ENCODE measurements at places on chromosomes 5 and 9.
A peak's percentile ranks its signal among the peaks of the same experiment; 100 is the strongest.

DNA sequence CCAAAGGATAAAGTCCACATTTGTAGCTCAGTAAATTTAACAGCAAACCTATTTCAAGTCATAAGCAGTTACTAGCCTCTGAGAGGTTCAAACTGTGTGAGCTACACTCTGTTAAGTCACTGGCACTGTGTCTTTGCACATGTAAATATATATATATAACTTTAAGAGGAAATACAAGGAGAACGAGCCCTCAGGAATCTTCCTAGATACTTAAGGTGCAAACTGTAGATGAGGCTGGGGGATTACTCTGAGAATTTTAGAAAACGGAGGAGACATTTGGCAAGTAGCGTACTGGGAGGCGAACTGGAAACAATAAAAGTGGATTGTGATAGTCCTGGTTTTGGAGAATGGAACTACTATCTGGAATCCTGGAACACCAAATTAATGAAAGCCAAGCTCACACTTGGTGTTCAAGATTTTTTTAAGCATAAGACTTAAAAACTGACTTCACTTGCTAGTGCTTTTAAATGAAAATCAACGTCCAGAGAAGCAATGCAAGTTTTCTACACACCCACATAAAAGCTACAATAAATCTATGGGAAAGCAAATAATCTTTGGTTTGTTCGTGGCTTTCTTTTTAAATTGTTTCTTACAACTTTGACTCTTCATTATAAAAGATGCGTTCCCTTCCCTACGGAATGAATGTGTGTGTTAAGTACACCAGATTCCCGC, 1057.0 kb upstream of the DMAC1 start:
- DNase-seq: no peak

- peak; percentile 35 for DNase-seq
Measured at GRCh38 chr5:135203593-135204036, 169.6 kb upstream of the PITX1 start.

DNA sequence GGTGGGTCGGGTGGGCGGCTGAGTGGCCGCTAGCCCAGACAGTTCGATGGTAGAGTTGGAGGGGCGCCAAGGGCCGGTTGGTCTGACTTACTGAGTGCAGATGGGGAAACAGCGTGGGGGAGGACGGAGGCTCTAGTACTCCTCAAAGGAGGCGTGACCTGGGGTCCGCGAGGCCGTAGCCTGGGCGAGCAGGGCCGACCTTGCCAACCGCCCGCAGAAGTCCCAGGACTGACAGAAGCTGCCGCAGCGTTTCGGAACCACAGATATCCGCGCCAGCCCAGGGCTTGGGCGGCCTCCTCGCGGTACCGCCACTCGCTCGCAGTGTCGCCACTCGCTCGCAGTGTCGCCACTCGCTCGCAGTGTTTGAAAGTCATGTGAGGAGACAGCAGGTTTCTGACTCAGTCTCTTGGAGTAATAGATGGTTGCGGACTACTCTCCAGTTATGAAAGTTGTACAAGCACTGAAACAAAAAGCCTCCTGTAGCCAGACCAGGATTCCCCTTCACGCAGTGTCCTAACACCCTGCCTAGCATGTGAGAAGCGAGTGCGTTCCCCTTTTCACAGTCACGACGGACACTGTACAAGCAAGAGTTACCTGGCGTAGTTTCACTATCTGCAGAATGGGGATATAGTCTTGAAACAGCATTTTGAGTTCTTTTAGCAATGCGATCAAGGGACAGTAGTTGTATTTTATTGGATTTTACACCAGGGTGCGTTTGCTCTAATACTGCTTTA, 674 bp downstream of the TMEM38B start:
- DNase-seq: peak; percentile 56

- no peak for DNase-seq
Measured at GRCh38 chr5:56734091-56734694, 81.2 kb upstream of the MAP3K1 start.

DNA sequence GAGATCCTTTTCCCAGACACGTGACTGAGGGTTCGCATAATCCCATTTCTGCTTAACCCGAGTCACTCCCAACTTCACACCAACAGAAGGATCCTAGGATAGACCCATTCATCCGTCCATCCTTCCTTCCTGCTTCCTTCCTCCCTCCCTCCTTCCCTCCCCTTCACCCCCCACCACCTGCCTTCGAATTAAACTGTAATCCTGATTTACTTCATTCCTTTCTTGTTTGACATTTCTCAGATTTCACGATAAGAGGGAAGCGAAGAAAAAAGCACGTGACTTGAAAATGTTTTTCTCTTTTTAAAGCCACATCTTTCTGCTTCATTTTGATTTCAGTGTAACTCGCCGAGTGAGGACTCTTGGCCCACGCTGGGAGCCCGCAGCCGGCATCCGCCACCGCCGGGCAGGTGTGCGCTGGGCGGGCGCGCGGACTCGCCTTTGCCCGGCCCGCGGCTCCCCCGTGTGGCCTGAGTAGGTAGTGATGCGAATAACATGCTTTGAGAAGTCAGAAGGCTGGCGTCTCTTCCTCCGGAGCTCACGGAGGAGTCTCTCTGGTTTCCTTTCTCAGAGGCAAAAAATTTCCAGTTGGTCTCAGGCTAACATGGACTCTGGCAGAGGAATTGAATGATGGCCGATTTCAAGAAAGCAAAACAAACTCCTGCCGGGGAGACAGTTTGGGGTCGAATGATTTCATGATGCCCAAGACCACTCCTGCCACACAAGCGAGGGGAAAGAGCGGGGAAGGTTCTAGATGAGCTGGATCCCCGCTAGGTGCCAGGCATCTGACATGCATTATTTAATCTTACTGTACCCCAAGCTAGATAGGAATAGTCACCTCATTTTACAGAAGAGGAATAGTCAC, 117.7 kb downstream of the SLC12A2 start:
- DNase-seq: peak; percentile 34

DNA sequence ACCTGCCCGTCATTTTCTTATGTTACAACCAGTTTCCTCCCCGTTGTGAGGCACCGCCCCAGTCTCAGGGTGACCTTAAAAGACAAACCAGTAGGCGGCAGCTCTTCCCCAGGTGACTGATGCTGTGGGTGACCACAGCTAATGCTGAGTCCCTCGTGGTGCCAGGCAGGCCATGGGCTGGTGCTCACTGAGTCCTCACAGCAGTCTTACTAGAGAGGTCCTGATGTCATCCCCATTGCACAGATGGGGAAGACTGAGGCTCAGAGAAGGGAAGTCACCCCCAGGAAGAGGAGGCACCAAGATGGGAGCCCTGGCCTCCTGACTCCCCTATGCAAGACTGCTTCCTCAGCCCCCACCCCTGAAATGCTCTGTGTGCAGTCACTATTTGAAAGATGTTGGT, 978 bp downstream of the CFAP157 start:
- no peak for DNase-seq

- no peak for DNase-seq
Measured at GRCh38 chr5:127856292-127856691, 153.1 kb downstream of the CCDC192 start.

- DNase-seq: peak; percentile 76
Measured at GRCh38 chr9:104009826-104010225, 84.3 kb upstream of the SMC2 start.

DNA sequence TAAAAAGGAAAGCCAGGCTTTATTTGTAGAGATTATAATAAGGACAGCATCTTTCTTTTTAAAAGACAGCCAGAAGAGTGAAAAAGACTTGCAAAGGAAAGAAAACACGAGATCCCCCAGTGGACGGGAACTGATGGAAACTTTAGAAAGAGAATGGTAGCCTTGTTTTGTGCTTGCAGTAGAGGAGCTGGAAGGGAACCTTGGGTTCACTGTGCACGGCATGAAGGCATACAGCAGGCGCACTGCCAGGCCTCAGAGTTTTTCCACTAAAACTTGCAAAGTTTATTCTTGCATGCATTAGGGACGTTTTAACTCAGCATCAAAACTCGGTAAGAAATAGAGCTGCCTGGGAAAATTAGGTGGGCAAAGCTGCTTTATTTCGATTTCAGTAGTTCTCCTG, 248.6 kb downstream of the IRX1 start:
- no peak for DNase-seq

DNA sequence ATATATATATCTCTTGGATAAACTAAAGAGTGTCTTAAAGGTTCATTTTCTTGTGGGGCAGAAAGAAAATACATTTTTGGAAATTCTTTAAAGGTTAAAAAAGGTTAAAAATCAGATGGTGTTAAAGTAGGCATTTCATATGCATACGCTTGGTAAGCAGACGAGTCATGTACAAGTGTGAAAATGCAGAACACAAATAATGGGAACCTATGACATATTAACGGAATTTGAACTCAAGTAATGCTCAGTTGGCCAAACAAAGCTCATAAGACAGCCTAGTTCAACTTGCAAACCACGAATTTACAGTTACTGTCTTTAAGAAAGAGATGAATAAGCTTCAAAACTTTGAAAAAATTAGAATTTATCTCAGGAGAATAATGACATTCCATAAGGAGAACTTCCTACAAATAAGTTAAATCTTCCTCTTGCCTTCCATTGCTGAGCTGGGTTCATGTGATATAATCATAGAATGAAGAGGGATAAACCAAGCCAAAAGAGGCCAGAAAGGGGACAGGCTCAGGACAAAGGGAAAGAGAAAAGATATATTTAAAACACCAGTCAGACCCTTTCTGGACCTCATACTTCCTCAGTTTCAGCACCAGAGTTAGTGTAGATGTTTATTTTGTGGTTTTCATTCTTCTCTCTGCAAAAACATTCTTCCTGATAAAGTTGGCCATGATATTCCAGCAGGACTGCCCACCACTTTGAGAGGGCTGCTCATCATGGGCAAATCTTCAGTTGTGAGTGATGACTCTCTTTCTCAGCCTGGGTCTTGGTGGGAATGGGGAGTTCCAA, 256.7 kb upstream of the CD180 start:
- no peak for DNase-seq

DNA sequence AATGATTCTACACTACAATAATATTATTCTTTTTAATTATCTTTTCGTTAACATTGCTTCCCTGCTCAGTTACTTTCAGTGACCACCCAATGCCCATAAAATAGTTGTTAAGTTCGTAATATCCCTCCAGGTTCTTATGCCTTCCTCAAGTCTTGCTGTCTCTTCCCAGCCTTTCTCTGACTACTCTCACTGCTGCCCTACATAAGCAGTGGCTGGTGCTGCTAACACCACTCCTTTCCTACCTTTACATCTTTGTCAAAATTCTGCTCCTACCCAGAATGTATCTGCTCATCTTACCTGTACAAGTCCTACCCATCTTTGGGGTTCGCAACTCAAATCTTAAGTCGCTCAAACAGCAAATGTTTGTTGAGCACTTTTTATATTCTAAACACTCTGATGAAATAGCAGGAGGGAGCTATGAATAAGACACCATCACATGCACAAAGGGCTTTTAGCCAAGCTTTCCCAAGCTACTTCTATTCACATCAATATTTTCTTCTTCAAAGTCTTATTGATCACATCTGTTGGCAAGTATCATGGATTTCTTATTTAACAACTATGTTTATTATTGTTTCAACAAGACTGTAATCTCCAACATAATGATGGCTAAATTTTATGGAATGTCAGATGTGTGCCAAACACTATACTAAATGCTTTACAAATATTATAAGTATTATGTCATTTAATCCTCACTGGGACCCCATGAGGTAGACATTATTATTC, 29.5 kb downstream of the SLC25A46 start:
- DNase-seq: no peak

DNA sequence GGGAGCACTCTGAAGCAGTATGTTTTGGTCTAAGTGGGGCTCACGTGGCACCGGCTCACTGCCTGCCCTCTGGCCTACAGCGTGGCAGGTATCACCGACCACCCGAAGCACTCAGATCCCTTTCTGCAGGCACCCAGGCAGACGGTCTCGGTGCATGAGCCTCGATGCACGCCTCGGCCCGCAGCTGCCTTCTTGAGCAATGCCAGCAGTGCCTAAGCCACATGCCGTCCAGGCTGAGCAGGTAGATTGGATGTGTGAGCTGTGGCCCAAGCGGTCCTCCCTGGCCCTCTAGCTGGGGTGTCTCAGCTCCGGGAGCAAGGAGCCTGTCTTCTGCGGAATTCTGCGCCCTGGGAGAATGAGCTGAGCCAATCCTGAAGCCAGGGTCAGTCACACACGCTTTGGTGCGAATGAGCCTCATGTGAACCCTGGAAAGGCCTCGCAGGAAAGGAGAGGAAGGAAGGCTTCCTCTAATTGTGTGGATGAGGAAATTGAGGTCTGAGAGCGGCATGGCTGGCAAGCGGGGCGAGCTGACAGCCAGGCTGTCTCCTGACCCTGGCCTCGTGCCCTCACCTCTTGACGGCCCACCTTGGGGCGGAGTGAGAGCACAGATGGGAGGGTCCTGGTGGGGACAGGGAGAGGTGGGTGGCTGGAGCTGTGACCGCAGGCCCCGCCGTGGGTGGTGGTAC, 14.4 kb downstream of the RXRA start:
- no peak for DNase-seq

DNA sequence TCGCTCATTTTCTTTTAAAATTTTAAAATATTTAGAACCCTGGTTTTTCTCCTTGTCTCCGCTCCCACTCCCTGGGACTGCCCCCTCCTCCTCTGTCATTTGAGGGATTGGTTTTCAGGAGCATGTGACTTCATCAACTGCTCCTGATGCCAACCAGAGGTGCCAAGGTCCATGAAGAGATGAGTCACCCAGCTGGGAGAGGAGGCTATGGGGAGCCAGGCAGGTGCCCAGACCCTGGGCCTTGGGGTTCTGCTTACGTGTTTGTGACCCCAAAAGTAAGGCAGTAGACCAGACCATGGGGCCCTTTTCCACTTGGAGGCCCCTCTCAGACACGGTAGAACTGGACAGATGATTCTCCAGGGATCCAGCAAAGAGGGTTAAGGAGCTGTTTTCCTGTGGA, 167.0 kb downstream of the FGF18 start:
- no peak for DNase-seq

GRCh38 chr5:92850886-92851285, 730.1 kb downstream of the NR2F1-AS1 start:
- DNase-seq: no peak

- DNase-seq: no peak
Measured at GRCh38 chr9:108182950-108183381, 672.8 kb downstream of the ACTL7B start.

DNA sequence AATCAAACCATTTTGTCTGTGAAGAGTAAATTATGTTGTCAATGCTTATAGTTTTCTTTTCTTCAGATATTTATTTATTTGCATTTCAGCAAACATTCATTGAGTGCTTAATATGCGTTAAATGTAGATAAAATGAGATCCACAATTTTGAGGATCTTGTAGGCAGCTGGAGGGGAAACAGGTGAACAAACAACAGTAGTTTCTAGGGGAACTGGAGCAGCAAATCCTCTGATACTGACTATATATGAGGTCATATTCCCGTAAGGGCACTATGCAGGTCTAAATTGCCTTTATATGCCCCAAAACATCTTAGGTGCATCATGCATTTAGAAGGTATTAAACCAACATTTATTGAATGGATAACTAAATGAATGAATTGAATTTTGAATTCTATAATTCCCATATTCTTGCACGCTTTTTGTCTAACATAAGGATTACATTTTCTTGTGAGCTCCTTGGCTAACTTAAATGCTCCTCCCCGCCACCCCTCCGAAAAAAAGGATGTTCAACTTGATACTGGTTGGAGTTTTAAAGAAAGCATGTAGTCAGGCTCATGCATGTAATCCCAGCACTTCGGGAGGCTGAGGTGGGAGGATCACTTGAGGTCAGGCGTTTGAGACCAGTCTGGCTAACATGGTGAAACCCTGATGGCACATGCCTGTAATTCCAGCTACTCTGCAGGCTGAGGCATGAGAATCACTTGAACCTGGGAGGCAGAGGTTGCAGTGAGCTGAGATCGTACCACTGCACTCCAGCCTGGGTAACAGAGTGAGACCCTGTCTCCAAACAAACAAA, 299.8 kb downstream of the TMEM38B start:
- DNase-seq: no peak

- no peak for DNase-seq
Measured at GRCh38 chr5:139914218-139914807, 118.7 kb downstream of the PSD2 start.

- DNase-seq: no peak
Measured at GRCh38 chr5:125281667-125282066, 535.2 kb upstream of the ZNF608 start.

Data from NCI-H1105 treated with DMSO at 0.1 percent for 48 hours (cell line).